ENCODE measurements at places on chromosomes 1 and 21. TPM values are rescaled to one million over a fixed set of nuclear protein-coding genes. Genes with fewer than 3 reads are reported as not detected.

- DNase-seq: no peak
Observed at GRCh38 chr1:172882791-172883386, 167.9 kb downstream of the TNFSF18 start.

GRCh38 chr1:222643606-222643937, 25.7 kb downstream of the MIA3 start:
- no peak for DNase-seq

GRCh38 chr1:207017615-207018559, 14.7 kb downstream of the C1orf116 start:
- no peak for DNase-seq

DNA sequence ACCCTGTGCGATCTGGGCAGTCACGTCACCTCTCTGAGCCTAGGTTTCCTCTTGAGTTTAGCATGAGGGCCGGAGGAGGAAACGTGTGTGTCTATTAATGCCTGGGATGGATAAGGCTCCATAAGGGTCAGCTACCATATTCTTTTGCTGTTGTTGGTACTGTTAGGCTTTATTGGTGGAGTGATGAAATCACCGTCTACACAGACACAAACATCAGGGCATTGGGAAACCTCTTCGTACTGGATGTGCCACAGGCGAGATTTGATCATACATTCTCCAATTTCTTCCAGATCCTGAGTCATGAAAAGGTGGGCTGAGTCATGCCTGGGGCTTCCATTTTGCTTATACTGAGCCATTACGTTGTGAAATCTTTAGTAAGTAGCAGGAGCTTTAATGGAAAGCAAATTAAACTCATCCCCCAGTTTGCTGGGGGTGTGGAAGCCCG, 24.9 kb upstream of the GRHL3 start:
- no peak for DNase-seq

GRCh38 chr21:22277341-22277740, 1279.1 kb downstream of the NCAM2 start:
- no peak for DNase-seq

DNA sequence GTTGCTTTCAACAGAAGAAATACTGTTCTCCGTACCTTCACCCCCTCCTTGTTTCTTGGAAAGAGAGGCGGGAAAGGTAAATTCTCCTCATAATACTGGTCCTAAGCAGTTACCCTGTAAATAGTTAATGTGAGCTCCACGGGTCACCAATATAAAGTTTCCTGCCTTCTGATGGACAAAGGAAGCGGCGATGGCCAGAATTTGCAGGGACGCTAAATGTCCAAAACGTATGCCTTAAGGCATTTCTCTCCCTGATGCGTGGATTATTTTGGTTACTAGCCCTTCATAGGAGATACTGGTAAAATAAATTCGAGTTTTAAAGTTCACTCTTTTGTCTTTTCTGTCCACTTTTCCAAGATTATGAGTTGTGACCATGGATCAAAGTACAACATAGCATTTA, 898 bp upstream of the PTGS2 start:
- no peak for DNase-seq

DNA sequence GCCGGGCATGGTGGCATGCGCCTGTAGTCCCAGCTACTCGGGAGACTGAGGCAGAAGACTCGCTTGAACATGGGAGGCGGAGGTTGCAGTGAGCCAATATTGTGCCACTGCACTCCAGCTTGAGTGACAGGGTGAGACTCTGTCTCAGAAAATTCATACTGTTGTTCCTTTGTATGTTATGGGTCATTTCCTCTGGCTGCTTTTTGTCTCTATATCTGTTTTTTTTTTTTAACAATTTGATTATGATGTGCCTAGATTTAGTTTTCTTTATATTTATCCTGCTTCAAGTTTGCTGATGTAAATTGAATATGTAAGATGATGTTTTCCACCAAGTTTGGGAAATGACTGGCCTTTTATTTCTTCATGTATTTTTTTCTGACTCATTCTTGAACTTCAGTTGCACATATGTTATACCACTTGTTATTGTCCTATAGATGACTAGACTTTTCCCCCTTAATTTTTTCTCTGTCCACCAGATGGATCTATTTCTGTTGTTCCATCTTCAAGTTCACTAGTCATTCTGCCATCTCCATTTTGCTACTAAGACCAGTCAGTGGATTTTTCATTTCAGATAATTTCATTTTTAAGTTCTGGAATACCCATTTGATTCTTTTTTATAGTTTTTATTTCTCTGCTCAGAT, 173.5 kb downstream of the GALNT2 start:
- no peak for DNase-seq

DNA sequence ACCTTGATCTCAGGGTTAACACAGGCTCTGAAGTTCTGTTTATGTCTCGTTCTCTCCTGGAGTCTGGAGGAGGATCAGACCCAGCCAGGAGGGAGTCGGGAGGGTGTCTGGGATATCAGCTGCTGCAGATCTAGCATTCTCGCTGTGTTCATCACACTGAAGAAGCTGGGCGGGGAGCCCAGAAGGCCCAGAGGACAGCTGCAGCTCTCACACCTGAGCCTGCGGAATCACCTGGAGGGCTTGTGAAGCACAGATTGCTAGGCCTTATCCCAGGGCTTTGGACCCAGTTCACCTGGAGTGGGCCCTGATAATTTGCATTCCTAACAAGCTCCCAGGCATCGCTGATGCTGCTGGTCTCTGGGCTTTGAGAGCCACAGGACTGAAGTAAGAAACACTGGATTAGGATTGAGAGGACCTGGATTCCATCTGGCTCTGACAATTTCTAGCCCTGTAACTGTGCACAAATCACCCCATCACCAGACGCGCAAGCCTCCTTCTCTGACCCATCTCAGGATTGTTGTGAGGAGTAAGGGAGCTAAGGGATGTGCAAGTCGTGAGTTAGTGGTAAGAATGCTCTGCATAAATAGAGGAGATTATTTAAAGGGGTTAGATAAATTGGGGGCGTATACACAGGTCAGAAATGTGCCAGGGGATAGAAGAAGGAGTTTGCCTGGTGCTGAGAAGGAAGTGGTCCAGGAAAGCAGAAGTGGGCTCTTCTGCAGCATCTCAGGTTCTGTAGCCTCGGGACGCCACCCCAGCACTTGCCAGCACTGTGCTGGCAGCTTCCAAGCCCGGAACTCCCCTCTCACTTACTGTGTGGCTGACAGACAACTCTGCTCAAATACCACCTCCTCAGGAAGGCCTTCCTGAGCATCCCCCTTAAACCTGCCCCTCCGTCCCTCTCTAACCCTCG, 19.1 kb downstream of the ABCA4 start:
- DNase-seq: peak; percentile 5

- DNase-seq: no peak
Observed at GRCh38 chr21:37575580-37575979, 209.0 kb downstream of the DYRK1A start.

DNA sequence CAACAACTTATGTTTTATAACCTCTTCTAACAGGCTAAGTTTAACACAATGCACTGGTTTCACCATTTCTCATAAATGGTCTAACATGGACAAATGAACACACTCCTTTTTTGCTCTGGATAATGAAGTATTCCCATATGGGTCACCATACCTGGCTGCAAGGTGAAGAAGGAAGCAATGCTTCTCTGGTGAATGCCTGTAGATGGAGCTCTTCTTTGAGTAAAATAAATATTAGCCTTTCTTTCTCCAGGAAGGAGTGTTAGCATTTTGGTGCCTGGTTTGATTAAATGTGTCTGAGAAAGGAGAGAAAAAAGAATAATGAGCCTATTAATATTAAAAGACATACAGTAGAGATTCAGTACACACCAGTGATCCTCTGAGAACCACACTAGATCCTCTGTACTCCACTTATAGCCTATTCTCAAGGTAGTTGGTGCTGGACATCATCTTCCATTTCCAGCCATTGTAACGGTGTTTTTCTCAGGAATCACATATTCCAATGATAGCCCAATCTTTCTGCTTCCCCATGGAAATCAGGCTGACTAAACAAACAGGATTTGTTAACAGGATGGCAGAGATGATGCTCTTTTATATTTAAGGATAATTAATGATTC, 17.6 kb downstream of the MTFR1L start:
- no peak for DNase-seq

DNA sequence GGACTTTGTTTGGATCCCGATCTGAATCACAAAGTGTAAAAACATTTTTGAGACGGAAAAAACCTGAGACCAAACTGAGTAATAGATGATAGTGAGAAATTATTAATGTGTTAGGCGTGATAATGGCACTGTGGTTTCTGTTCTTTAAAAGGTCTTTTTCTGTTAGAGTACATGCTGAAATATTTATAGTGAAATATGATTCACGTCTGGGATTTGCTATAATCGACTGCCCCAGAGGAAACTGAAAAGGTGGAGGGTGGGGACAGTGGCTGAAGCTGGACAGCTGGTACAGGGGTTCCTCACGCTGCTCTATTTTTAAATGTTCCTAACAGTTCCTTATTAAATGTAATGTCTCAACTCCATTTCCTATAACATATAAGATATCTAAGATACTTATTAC, 11.2 kb downstream of the URB1 start:
- no peak for DNase-seq

DNA sequence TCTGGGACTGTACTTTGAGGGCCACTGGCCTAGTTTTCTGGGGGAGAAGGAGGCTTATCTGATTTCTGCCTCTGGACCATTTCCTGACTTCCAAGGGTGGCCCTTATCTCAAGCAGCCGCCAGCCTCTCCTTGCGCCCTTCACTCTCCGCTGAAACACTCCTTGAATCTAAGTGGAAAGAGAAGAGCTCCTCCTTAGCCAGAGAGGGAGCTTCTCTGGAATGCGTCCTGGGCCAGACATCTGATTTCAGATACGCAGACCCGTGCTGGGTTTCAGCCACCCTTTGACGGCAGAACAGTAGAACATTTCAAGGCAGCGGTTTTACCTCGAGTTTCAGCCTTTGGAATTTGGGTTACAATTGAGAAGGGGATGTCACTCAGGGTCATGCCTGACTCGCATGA, 308.0 kb downstream of the CAMTA1 start:
- DNase-seq: no peak

DNA sequence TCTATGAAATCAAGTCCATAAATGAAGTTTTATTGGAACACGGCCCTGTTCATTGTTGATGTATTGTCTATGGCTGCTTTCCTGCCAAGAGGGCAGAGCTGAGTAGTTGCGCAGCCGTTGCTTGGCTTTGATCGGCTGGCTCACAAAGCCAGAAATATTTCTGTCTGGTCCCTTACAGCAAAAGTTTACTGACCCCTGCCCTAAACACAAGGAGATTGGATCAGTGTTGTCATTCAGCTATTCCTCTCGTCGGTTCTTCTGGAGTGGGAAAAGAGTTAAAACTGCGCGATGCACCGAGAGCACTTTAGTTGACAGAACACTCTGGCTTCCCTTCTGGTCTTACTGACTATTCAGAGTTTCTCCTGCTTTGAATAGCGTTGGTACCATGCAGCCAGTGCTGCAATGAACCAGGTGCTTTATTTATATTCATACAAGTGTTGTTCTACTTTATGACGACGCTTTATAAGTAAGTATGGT, 868 bp downstream of the ZBTB40 start:
- DNase-seq: no peak

- DNase-seq: no peak
Observed at GRCh38 chr21:44006017-44006619, 6.0 kb upstream of the TRAPPC10 start.

- DNase-seq: no peak
Observed at GRCh38 chr1:171904778-171905450, 63.6 kb downstream of the DNM3 start.

- DNase-seq: no peak
Observed at GRCh38 chr21:28943631-28944030, 49.0 kb downstream of the LTN1 start.

DNA sequence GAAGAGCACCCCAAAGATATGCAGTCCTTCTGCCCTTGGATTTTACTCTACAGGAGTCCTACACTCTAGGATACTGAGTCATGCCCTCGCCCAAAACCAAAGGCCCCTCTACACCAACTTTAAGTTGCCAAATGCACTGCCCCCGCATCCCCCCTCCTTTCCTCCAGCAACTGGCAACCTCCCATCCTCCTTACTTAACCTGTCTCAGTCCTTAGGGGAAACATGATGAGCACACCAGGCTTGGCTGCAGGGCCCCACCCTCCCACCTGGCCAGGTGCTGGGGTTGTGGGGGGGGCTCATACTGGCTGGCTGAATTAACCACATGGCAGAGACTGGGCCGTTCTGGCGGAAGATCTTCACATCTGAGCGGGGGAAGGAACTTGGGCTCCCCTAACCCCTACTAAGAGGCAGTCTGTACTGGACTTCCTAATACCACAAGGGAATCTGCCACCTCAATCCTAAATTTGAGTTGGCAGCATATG, 1.2 kb downstream of the HDGF start:
- peak; percentile 61 for DNase-seq

DNA sequence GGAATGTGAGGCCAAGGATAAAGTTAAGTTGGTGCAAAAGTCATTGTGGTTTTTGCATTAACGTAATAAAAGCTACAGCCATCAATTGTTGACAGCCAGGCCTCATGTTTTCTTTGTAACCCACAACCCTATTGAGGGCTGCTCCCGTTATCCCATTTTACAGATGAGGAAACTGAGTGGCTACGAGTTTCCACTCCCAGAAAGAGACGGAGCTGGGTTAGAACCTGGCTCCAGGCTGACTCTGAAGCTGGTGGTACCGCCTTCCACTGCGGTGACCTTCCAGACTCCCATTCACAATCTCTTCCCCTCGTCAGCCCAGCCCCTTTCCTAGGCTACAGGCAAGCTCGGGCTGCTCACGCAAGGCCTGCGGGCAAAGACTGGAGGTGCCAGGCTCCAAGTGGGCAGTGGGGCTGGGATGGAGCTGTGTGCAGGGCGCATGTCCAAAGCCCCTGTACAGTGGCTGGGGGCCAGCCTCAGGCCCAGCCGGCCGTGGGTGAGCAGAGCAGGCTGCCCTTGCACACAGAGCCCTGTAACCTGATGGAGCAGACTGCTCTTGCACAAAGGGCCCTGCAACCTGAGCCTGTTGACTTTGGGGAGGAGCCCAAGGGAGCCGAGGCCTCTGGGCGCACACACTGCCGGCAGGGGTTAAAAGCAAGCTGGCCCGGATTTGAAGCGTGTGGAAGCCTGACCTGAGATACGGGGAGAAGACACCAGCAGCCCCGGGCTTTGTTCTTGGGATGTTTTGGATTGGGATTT, 97.4 kb upstream of the TMPRSS2 start:
- no peak for DNase-seq

GRCh38 chr1:38128926-38129453, 82.4 kb upstream of the POU3F1 start:
- no peak for DNase-seq

DNA sequence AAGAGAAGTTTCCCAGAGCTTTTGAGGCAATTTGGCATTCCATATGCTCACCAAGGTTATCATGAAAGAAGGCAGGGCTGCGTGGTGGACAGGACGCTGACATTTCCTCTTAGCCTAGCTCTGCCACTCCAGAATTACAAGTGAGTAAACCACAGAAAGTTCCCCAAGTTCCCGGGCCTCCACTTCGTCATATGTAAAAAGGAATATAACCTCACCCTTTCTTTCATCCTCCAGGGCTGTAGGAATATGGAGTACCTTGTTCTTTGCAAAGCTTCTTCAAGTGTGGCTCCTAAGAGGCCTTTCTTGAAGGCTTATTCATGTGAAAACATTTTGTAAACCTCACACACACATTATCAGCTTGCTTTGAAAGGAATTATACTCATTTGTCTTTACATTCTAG, 210.2 kb downstream of the GREM2 start:
- no peak for DNase-seq

Gene PTPRC
- 543 TPM for total RNA-seq

Gene PTPN14
- not detected for total RNA-seq

Gene RHEX
- total RNA-seq: 12.8 TPM

Gene FCGR3B
- total RNA-seq: not detected

Gene TRIM46
- 2.6 TPM for total RNA-seq

Gene NBPF20
- 9.7 TPM for total RNA-seq

Gene SYNC
- not detected for total RNA-seq

Gene FAM78B
- 0.46 TPM for total RNA-seq
